Natural killer cell (primary cell): ENCODE measurements at places on chromosomes 16 and 17. TPM values are rescaled to one million over a fixed set of nuclear protein-coding genes. Genes with fewer than 3 reads are reported as not detected.

DNA sequence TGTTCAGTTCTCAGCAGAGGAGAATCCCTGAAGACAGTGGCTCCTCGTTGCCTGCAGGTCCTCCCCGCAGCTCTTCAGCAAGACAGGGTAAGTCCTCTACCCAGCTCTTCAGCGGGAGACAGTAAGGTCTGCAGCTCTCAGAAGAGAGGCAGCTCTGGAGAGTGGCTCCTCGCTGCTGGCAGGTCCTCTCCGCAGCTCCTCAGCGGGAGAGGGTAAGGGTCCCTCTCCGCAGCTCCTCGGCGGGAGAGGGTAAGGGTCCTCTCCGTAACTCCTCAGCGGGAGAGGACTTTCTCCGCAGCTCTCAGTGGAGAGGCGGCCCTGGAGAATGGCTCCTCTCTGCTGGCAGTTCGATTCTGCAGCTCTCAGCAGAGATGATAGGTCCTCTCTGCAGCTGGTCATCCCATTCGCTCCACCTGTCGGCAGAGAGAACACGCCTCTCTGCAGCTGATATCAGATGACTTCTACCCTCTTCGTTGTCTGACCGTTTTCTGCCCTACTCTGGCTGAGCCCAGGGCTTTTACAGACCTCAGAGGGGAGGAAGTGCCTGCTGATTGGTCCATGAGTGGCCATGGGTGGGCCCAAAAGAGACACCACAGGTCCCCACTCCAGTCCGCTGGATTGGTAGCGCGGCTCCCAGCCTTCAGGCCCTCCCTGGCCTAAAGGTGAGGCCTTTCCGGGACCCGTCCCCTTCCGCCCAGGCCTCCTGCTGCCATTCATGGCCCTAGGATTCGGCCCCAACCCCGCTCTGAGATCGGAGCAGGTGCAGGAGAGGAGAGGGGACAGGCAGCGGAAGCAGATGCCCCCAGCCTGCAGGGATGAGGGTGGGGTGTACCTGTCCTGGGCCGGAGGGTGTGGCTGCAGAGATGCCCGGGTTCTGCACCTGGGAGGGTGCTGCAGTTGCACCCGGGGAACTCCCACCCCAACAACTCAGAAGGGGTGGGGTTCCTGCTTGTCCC lies 11.9 kb upstream of the SHCBP1 start:
- H3K4me3 ChIP-seq, result no peak overlapping the region
- no peak overlapping the region for H3K27ac ChIP-seq
- H3K4me1 ChIP-seq, result no peaks in the 10 kb centered on the region
- no peak for DNase-seq
- no peaks in the 10 kb centered on the region for H3K27me3 ChIP-seq

PRAC1 gene
- total RNA-seq, result not detected

DNA sequence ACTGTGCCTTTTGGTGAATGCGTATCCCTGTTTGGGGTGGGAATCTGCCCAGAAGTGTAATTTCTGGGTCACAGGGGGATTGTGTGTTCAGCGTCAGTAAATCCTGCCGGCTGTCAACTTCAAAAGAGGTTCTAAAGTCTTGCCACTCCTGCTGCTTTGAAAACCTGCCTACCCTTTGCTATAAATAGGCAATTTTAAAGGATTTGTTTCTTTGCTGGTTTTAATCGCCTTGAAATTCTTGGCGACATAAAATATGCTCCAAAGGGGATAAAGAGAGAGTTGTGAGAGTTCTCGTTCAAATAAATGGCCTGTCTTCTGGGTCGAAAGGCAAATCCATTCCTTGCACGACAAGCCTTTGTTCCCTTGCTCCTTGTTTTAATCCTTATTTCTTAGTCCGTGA lies 143.4 kb downstream of the IRF8 start:
- no peaks in the 10 kb centered on the region for H3K36me3 ChIP-seq
- H3K27me3 ChIP-seq, result no peaks in the 10 kb centered on the region

DNA sequence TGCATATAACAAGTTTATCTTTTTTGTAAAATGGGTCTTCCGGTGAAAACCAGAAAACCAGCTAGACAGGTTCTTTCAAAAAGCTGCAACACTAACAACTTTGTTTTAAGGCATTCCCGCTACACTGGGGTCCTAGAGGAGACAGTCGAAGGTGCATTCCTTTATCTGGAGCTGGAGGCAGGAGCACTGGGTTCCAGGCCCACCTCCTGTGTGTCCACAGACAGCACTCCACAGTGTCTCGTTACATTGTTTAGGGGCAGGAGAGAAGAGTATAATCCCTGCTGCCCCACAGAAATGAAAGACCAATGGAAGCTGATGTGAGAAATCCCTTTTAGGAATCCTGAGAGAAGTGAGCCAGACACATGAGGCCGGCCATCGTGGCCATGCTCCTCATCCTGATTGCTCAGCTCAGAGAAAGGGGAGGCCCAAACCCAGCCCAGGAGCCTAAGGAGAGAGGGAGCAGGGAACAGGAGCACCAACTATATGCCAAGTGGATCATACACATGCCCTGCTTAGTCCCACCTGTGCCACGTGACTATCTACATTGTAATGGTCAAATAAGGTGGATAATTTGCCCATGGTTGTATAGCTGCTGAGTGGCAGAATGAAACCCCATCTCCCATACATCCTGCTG lies 59.5 kb downstream of the CCDC182 start:
- peaks cover 6% of the 10 kb centered on the region for H3K36me3 ChIP-seq
- no peak overlapping the region for H3K27ac ChIP-seq
- no peaks in the 10 kb centered on the region for H3K4me1 ChIP-seq
- no peak for DNase-seq

MYL4 gene
- total RNA-seq, result 0.33 TPM
